ENCODE measurements at places on chromosomes 12 and 14. TPM values are rescaled to one million over a fixed set of nuclear protein-coding genes. Genes with fewer than 3 reads are reported as not detected.

GRCh38 chr12:2243275-2243674 lies 190.5 kb downstream of the CACNA1C start:
- no peak for DNase-seq

DNA sequence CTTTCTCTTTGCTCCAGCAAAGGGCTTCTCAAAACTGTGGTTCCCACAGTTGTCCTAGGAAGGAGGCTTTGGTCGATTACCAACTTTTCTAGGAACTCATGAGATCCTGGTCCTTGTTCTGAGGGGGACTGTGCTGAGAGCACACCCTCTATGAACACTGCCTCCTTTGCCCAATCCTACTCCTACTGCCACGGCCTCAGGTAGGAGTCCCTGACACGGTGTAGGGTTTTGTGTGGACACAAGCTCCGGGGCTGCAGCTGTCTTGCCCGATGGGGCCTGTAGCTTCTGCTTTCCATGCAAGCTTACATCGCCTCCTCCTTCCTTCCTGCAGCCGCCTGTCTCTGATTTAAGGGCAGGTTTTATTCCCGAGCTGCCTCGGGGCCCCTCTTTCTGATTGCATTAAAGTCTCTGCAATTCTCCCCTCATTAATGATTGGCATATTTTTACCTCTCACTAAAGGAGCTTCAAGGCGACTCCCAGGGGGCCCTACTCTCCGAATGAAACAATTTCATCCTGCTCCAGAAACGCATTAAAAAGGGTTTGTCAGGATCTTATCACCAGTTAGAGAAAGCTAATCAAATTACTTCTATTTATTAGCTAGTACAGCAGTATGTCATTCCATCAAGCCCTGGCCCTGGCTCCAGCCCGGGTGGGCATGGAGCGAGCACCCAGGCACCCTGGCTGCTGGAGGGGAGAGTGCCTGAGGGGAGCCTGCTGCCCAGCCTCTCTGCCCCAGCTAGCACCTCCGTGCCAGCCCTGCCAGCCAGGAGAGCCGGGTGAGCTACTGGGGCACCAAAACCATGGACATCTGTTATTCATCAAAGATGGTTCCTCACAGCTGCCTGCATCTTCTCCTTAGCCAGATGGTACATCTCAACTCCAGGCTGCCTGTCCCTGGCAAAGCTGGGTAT lies 38.0 kb upstream of the ESRRB start:
- DNase-seq, result no peak

DNA sequence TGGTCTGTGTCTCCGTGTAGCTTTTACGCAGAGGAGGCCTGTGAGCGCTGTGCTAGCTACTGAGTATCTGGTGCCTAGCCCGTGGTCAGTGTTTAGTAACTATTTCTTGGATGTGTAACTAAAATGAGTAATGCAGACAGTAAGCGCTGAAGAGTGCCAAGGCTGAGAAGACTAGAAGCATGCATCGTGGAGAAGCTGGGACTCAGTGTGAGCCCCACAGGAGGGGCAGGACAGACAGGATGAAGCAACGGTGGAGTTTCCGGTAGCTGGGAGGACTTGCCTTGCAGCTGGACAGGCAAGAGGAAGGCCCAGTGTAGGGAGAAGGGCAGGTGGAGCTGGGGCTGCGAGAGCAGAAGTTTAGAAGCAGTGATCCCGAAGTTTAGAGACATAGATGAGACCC lies 233.4 kb upstream of the FKBP4 start:
- DNase-seq, result no peak

DNA sequence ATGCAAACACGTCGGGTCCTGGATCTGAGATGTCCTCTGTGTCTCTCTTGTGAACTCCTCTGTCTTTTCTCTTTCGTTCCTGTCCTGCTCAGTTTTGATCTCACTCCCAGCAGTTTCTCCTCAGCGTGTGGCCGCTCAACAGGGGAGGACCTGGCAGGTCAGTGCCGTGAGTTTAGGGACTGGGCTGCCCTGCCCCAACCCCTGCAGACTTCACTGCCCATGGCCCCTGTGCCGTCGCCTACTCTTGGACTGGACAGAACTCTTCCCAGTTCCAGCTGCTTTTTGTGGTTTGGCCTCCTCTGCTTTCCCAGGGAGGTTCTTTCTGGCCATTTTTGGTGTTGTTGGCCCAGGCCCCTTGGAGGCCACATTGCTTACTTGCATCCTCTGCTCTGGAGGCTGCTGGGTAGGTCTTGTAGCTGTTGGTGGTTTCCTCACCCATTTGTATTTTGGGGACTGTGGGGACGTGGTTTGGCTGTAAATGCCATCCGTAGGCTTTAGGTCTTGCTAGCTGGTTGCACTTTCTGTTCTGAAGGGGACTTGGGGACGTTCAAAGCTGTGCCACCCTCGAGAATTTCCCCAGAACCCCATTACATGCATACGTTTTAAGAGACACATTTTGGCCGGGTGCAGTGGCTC lies 20.0 kb upstream of the DNAH10 start:
- no peak for DNase-seq

DNA sequence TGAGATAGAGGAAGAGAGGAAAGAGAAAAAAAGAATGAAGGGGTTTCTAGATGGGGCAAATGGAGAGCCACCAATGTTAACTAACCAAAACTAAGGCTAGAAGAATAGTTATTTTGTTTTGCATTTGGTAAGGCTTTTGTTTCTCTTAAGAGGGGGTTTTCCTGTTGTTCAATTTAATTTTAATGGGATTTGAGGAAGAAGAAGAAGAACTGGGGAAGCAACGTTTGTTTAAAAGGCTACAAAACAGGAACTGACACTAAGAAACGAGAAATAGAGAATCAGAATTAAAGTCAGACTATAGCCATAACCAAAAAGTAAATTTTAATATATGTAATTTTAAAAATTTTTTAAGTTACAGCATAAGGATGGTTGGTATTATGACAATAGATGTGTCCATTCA lies 13.7 kb downstream of the TXNDC16 start:
- DNase-seq, result no peak

DNA sequence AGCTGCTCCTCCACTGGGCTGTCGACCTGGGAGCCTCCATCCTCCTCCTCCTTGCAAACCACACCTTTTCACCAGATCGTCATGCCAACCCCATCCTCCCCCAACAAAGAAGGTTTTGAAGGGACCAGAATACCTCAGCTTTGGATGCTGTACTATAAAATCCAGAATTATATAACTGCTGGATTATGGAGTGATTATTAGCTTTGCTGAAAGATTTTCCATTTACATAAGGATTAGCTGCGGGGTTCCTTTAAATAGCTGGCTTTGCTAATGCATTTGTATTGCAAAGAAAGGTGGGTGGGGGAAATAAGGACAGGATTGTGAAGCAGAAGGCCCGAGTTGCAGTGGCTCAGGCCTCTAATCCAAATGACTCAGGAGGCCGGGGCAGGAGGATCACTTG lies 36.6 kb downstream of the ESRRB start:
- DNase-seq, result no peak

DNA sequence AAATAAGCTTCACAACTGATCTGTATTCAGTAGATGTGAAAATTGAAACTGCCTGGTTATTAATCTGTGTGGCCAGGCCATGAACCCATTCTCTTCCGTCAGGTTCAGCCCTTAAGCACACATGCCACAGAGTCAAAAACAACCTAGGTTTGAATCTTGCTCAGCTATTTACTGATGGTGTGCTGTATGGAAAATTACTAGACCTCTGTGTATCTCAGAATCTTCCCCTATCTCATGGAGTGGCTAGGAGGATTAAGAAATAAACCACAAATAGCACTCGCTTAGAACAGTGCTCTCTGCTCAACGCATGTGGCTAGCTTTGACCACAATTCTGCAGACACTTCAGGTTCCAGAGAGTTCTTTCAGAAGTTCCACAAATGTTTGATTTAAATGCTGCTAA lies 240.7 kb upstream of the PLEKHG7 start:
- no peak for DNase-seq

DNA sequence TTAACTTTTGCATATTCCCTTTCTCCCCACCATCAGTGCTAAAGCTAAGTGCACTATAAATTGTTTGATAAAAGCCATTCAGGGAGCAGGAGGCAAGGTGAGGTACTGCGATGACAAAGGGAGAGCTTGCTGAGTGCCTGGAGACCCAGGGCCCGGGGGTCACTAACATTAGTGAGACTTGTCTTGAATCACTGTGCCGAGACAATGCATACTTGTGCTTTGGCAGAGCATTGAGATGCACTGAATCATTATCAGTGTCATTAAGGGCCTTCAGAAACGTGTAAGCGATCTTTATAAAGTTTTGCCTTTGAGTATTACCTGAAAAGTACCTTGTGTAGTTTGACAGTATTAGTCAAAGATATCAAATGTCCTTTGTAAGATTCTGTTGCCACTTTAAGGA lies 447.5 kb downstream of the PCNX1 start:
- no peak for DNase-seq

DCAF5 gene
- 56.6 TPM for total RNA-seq

CDKN3 gene
- total RNA-seq, result 4.4 TPM

TMEM132D gene
- 16.5 TPM for total RNA-seq

ERBB3 gene
- 33.7 TPM for total RNA-seq

TECPR2 gene
- 24.5 TPM for total RNA-seq

KRT79 gene
- total RNA-seq, result not detected

Data from glutamatergic neuron (in vitro differentiated cells).